Chondrocyte (in vitro differentiated cells): ENCODE measurements at places on chromosomes 12 and 14. TPM values are rescaled to one million over a fixed set of nuclear protein-coding genes. Genes with fewer than 3 reads are reported as not detected.

DNA sequence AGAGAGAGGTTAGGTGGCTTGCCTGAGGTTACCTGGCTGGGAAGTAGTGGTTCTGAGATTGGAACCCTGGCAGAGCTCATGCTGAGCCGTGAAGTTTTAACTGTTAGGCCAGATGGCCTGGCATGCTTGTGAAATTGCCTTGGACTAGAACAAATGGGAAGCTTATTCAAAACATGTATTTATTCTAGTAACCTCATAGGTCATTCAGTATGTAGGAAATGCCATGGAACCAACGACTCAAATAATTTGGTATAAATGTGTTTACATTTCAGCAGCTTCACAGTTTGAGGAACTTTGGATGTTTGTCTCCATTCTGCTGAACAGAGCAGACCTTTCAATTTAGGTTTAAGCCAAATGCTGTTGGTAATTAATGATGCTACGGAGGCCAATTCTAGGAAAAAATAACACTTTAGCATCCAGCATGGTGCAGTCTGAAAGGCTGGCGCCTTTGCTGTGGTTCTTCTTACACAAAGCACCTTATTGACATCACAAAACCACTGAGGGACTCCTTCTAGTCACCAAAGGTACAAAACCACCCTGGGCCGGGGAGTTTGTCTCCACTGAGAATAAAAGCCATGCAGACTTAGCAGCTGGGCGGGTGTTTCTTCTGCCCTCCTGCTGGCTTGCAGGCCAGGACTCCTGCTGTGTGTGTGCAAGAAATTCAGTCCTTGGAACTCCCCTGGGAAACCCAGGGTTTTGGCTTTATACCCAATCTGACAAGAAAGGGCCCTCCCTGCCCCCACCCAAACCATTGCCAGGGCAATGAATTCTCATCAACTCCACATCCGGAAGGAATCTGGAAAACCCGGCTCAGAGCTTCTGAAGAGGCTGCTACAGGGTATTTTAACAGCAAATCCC is 64.2 kb downstream of the ELK3 start:
- H3K27ac ChIP-seq: peak overlapping the region; percentile 58
- H3K4me3 ChIP-seq: no peak overlapping the region
- no peak for DNase-seq
- H3K27me3 ChIP-seq: no peaks in the 10 kb centered on the region

GRCh38 chr12:91529829-91530228 is 347.2 kb upstream of the DCN start:
- no peak for DNase-seq
- H3K4me3 ChIP-seq: no peak overlapping the region
- peaks cover 6% of the 10 kb centered on the region for H3K4me1 ChIP-seq

NTS gene
- total RNA-seq: not detected in 3 replicates

SERPINA6 gene
- not detected in 3 replicates for total RNA-seq

DNA sequence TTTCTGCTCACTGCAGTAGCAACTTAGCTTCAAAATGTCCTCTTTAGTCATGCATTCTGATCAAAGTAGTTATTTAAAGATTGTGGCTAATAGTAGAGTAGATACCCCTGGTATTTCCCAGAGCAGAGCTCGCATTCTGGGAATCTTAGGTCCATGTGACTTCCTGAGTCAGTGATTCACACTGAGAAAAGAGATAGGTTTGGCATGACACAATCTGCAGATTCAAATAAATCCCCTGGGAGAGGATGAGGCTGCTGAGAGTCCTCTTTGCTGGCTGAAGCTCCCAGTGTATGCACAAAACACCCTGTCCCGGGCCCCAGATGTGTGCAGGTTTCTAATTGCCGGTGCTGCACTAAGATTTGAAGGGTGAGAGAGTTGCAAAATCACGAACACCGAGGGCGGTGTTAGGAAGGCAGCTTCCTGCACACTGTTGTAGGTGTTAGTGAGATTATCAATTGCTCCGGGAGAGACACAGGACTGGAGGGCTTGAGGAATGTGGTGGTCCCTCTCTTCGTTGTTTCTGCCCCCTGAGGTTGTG is 233.2 kb downstream of the NRXN3 start:
- H3K36me3 ChIP-seq: no peaks in the 10 kb centered on the region
- no peaks in the 10 kb centered on the region for H3K27me3 ChIP-seq
- H3K4me1 ChIP-seq: no peaks in the 10 kb centered on the region
- no peak overlapping the region for H3K4me3 ChIP-seq

FZD10 gene
- total RNA-seq: 0.19 to 0.40 TPM (median 0.31 TPM) in 3 replicates

GRCh38 chr12:91021076-91021475 is 16.3 kb upstream of the EPYC start:
- H3K4me1 ChIP-seq: peaks cover 16% of the 10 kb centered on the region
- H3K27ac ChIP-seq: no peak overlapping the region

GRCh38 chr14:80692903-80693302 is 248.6 kb downstream of the CEP128 start:
- no peak overlapping the region for H3K4me3 ChIP-seq
- no peak overlapping the region for H3K27ac ChIP-seq
- H3K4me1 ChIP-seq: no peaks in the 10 kb centered on the region
- H3K27me3 ChIP-seq: no peaks in the 10 kb centered on the region
- peaks cover 1% of the 10 kb centered on the region for H3K36me3 ChIP-seq

- no peak overlapping the region for H3K27ac ChIP-seq
- no peak overlapping the region for H3K4me3 ChIP-seq
- H3K4me1 ChIP-seq: no peaks in the 10 kb centered on the region
- no peak for DNase-seq
- no peaks in the 10 kb centered on the region for H3K36me3 ChIP-seq
These were observed 915.9 kb downstream of the SLC6A15 start for GRCh38 chr12:83996671-83997070.

DNA sequence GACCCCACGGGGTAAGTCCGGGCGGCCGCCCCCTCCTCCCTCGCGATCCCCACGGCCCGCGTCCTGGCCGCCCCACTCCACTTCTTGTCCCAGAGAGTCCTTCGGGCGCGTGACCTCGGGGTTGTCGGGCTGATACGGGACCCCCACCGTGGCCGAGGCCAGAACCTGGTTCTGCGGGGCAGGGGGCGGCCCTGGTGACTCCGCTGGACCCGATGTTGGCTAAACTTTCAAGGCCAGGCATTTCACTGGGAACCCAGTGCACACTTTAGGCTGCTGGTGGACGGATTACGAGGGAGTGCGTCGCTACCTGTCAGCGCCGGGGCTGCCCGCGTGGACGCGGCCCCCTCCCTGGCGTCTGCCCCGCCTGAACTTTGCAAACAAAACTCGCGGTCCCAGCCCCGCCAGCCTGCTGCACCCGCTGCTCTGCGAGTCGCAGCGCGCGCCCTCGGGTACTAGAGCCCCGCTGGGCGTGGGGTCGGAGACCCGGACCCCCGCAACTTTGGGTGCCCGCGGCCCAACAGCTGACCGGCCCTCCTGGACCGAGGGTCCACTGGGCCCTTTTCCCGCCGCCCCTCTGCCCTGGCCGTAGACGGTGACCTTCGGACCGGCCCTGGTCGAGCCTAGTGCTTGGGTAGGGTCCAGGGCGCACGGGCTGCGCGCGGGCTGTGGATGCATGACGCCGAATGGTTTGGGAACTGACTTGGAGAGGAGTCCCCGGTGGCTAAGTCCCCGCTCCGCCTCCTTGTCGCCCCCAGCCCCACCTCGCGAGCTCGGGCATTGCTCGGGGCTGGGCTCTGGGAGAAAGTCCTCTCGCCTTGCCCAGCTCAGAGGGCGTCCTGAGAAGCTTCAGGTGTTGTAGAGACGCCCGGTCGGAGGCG is 624 bp downstream of the RIN3 start:
- H3K27me3 ChIP-seq: no peaks in the 10 kb centered on the region
- DNase-seq: no peak
- H3K4me1 ChIP-seq: peaks cover 36% of the 10 kb centered on the region
- H3K4me3 ChIP-seq: peak overlapping the region; percentile 78

DNA sequence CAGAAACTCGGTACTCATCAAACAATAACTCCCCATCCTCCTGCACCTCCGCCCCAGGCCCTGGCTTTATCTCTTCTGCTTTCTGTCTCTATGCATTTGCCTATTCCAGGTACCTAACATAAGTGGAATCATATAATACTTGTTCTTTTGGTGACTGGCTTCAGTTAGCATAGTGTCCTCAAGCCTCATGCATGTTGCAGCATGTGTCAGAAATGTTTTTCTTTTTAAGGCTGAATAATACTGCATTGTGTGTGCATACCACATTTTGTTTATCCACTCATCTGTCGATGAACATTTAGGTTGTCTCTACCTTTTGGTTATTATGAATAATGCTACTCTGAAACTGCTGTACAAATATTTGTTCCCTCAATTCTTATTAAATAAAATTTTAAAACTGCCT is 117.1 kb downstream of the KICS2 start:
- H3K36me3 ChIP-seq: peaks cover 6% of the 10 kb centered on the region
- peaks cover 29% of the 10 kb centered on the region for H3K4me1 ChIP-seq
- no peak for DNase-seq
- H3K4me3 ChIP-seq: no peak overlapping the region

DNA sequence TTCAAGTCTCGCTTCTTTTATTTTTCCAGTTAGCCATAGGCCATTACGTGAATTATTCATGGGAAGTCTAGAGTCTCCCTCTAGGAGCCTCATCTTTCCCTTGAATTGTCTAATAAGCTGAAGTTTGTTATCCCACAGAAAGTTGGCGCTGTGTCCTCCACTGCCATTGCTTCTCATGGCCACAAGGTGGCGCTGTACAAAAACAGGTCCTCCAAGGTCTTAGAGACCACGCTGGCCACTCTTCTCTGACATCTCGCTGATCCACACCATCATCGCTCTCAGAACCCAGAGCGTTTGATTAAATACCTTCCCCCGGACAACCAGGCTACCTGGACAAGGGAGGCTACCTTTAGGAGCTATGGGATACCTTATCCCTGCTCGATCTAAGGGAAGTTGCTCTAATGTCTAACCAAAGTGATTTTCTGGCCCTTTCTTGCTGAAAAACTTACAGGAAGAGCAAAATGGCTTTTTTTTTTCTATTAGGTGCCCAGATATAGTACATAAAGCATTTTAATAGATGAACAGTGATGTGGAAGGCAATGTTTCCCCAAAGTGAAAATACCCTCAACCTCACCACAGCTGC is 110.0 kb downstream of the CCDC60 start:
- H3K27ac ChIP-seq: no peak overlapping the region
- no peak for DNase-seq
- H3K36me3 ChIP-seq: no peaks in the 10 kb centered on the region
- H3K4me1 ChIP-seq: no peaks in the 10 kb centered on the region

- no peaks in the 10 kb centered on the region for H3K36me3 ChIP-seq
- DNase-seq: no peak
- peaks cover 22% of the 10 kb centered on the region for H3K4me1 ChIP-seq
These were observed 24.7 kb downstream of the CLMN start for GRCh38 chr14:95294834-95295599.

KRT77 gene
- not detected in 3 replicates for total RNA-seq

DNA sequence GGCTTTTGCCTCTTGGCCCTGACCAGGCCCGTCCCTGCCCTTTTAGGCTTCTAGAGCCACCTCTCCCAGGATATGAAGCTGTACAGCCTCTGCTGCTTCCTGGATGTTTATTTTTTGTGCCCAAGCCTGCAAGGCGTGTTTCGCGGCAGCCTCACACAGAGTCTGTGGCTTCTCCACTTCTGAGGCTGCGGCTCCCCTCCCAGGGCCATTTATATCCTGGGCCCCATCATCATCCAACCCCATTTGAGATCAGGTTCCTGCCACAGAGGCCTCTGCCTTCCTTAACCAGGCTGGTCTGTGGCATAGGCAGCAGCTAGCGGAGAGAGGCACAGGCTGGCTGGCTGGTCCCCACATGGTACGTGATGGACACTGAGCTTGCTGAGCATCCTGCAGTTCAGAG is 114.1 kb upstream of the PWP1 start:
- peaks cover 12% of the 10 kb centered on the region for H3K27me3 ChIP-seq
- DNase-seq: no peak
- H3K4me3 ChIP-seq: no peak overlapping the region
- H3K36me3 ChIP-seq: no peaks in the 10 kb centered on the region
- H3K27ac ChIP-seq: no peak overlapping the region

DNA sequence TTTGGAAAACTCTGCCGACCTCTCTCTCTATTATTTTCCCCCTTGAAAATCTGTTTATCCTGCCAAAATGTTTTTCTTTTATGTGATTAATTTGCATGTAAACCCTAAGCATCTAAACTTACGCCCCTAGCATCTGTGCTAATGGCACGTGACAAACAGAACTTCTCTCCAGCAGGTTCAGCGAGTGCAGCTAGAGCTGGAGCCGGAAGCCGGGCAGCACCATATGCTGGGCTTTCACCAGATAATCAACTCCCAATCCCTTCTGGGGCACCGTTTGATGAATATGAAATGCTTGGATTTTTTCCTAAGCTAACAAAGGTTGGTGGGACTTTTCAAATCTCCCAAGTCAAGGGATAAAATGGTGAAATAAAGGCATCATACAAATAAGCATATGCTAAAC is 667.5 kb upstream of the TMEM132C start:
- H3K4me3 ChIP-seq: no peak overlapping the region
- H3K4me1 ChIP-seq: peaks cover 7% of the 10 kb centered on the region
- no peaks in the 10 kb centered on the region for H3K36me3 ChIP-seq

DNA sequence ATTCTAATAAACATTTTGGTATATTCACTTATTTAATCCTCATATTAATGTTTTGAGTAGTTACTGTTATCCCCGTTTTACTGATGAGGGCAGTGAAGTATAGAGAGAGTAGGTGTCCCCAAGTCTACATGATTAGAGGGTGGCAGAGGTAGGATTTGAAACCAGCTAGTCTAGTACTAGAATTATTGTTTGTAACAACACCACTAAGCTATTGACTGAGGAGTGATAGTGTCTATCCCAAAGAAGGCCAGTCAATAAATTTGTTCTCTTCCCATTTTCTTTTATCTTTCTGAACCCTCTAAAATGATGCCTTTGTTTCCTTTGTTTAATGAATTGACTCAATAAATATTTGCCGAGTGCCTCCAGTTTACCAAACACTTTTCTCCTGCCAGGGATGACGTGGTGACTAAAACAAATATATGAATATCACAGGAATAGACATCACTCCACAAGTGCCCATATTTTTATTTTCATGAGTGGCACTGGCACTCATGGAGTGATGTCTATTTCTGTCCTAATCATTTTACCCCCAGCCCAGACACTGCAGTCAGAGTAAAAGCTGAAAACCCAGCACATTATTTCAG is 247.5 kb downstream of the SLC16A7 start:
- H3K27ac ChIP-seq: no peak overlapping the region
- no peaks in the 10 kb centered on the region for H3K36me3 ChIP-seq
- H3K27me3 ChIP-seq: no peaks in the 10 kb centered on the region
- DNase-seq: no peak
- no peaks in the 10 kb centered on the region for H3K4me1 ChIP-seq

DNA sequence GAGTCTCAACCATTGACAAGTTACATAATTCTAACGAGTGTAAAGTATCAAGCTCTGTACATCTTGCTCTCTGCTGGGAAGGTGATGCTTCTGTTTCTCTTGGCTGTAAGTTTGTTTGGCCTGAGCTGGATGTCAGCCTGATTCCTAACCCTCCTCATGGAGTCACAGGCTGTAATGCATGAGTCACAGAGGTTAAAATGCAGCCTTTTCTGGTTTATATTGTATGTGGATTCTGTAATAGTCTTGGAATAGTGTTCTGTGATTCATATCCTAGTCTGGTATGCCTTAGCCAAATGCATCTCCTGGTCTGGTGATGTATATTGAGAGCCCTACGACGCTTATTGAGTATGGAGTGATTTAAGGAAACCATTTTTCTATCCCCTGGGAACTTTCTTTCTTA is 104.5 kb upstream of the FRMD6 start:
- peak overlapping the region; percentile 98 for H3K27ac ChIP-seq
- no peaks in the 10 kb centered on the region for H3K36me3 ChIP-seq
- H3K4me1 ChIP-seq: peaks cover 56% of the 10 kb centered on the region
- peak overlapping the region; percentile 8 for H3K4me3 ChIP-seq

- H3K4me1 ChIP-seq: no peaks in the 10 kb centered on the region
- no peak for DNase-seq
- no peak overlapping the region for H3K4me3 ChIP-seq
- no peaks in the 10 kb centered on the region for H3K27me3 ChIP-seq
- peaks cover 7% of the 10 kb centered on the region for H3K36me3 ChIP-seq
These were observed 96.3 kb downstream of the PTPN11 start for GRCh38 chr12:112514926-112515642.
